ENCODE measurements at places on chromosomes 4 and X.

GRCh38 chr4:48930654-48931053 lies 24.1 kb upstream of the OCIAD2 start:
- no peak for DNase-seq

DNA sequence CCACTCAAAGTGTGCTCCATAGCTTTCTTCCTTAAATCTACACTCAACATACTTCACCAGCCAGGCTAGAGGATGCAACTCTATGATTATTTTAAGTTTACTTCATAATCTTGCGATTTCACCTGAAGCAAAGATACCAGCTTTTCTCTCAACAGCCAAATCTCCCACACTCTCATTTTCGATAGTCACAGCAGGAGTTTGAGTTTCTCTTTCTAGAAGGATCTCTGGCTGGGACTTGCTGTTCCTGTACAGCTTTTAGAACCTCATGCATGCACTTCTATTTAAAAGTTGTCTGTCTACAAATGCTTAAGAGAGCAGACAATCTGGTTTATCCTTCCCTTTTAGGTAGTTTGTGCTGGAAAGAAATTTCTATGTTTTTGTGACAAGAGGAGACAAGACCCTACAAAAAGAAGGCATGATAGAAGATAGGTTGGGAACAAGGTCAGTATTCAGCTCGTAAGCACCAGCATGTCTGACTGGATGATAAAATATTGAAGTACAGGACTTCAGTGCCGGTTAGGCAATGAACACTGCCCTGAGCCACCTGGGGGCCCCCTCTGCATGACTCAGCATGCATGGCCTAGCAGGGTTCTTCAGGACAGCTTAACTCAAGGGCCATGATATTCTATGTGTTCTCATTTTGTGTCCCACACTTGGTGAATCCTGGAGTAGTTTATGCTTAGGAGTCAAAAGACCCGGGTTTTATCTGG lies 65.6 kb downstream of the ATXN3L start:
- DNase-seq = peak; percentile 11

- peak; percentile 48 for DNase-seq
Measured at GRCh38 chr4:56128213-56128612, 179.5 kb downstream of the CEP135 start.

DNA sequence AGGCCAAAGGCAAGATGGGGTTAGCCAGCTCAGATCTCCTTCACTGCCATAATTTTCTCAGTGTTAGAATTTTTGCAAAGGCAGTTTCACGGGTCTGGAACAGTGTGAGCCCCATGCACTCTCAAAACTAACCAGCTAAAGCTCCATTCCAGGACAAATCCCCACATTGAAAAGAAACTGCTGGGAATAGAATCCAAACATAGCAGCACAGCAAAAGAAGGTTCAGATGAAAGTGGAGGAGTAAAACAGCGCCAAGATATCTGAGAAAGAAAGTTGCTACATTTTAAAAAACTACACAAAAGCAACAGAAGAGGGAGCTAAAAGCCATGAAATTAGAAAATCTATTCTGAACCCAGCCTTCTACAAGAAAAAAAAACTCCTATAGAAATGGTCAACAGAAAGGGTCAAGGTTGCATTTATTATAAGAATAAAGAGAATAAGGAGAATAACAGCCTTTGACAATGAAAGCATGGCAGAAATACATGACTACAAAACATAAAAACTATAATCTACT lies 39.6 kb upstream of the SLC7A3 start:
- DNase-seq = peak; percentile 89

DNA sequence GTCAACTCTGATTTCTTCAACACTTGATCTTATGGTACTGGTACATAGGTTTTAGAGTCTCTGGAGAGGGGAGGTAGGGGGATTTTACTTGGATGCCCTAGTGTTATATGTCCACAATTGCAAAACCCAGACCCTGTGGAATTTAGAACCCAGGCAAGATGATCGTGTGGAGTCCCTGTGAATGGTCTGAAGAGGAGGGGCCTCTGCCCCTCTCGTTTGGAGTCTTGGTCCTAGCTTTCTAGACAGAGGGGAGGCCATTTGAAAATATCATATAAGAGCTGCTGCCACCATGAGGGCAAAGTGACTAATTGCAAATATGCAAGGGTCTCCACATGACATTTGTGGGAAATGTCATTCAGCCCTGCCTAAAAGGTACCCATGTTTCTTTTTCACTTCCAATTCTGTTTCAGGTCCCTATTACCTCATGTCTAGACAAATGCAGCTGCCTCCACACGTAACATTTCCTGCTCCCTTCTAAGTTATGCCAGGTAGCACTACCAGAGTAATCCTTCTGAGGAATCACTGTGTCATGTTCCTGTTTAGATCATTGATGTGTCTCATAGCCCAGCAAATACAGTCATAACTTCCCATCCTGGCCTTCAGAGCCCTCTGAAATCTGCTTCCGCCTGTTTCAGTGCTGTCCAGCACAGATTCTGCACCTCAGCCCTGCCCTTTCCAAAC lies 126.8 kb downstream of the KLHL8 start:
- DNase-seq = peak; percentile 63

DNA sequence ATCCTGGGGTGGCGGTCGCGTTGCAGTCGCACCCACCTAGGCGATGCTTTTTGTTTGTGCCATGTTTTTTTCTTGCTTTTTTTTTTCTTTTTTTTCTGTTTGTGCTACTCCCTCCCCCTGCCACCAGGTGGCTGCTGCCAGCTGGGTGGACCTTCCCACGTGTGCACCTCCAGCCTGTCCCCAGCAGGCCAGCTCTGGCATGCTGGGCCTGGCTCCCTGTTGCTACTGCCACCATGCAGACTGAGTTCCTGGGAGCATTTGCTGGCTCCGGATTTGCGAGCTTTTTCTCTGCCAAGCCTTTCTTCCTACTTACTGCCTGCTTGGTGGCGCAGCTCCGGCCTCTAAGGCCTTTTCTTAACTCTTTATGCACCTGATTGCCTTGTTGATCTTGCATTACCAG lies 161.2 kb upstream of the WDFY3 start:
- DNase-seq = peak; percentile 22

DNA sequence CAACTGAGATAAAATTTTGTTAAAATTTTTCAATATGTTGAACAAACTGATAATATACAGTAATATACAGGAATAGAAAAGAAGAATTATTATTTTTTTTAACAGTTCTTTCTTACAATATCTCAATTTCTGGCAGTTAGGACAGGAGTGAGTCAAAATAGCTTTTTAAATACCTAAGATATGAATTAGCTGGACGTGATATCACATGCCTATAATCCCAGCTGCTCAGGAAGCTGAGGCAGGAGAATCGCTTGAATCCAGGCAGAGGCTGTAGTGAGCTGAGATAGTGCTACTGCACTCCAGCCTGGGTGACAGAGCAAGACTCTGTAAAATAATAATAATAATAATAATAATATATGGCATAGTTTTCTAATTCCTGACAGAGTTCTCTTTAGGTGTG lies 1039.3 kb downstream of the STPG2 start:
- DNase-seq = no peak

DNA sequence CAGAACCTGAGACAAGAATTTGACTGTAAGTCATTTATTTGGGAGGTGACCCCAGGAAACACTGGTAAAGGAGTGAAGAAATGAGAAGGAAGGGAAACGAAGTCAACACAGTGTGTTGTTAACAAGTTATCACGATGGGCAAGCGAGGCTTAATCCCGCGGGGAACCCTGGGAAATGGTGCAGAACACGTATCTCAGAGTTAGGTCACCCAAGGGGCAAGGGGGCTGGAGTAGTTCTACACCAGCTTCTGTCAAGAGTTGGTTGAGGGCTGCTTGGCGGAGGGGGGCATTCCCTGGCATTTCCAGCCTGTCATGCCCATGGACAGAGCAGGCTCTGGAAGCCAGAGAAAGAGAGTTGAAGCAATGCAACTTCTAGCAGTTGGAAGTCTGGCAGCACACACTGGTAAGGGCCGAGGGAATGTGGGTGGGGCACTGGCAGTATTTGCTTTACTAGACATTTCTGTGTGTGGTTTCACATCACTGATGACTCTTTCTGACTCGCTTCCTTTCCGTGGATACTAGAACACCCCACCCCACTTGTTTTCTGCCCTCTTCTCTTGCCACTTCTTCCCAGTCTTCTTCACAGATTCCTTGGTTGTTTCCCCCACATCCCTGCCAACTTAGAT lies 52.2 kb upstream of the ADGRG2 start:
- no peak for DNase-seq

DNA sequence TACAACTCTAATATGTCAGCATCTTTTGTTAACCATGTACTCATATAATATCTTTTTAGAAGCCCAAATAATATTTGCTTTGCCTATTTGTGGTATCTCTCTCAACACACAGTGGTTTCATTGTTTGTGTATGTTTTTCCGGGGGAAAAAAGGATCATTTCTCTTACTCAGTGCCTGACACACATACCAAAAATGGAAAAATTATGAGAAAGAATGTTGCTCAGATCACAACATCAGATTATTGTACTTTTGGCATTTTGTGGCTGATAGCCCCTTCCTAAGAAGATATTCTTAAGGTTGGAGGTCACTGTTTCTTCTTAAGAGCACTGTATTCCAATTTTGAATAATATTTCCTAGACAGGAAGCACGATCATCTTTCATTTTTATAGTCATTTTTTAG lies 93.6 kb downstream of the PDLIM5 start:
- no peak for DNase-seq

DNA sequence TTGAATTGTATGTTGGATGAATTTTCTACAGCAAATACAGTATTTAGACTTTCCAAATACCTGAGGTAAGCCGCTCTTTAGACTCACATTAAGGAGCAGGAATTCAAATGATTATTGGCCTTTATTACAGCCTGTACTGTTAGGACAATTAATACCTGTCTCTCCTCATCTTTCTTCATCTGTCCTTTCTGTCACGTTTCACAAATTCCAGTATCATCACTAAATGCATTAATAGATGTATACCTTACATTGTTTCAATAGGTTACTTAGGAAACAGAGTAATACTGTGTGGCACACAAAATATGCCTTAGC lies 1.2 kb downstream of the FAM241A start:
- DNase-seq = no peak

DNA sequence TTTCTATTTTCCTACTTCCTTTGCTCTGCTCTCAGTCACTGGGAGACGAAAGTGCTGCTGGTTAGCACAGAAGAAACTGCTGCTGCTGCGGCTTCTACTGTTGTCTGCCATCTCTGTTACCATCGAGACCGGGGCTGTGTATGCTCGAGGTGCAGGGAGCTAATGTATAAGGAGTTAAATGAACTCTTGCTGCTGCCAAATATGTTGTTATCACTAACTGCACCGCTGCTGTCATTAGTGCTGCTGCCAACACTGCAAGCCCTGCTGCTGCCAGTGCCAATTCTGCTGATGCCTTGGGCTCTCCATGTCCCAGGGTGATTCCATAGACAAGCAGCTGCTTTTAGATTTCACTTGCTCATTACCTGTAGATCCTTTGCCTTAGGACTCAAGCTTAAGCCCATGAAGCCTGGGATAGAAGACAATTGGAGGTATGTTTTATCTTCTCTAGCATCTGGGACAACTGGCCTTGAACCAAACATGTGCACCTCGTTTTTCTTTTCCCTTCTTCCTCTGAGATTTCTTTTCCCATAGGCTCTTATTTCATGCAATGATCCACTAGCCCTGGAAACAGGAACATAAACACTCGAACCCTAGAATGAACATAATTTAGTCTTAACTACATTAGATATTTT lies 107.8 kb downstream of the CCSER1 start:
- DNase-seq = no peak

- DNase-seq = no peak
Measured at GRCh38 chr4:1979477-1980196, 29.1 kb downstream of the NELFA start.

DNA sequence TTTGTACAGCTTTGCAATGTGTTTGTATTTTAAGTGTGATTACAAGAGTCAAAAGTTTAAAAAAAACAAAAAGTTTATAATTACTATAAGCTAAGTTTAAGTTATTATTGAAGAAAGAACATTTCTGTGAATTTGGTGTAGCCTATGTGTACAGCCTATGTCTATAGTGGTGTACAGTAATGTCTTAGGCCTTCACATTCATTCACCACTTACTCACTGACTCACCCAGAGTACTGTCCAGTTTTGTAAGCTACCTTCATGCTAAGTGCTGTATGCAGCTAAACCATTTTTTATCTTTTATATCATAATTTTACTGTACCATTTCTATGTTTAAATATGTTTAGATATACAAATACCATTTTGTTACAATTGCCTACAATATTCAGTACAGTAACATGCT lies 182.3 kb downstream of the RPA4 start:
- DNase-seq = no peak

- peak; percentile 85 for DNase-seq
Measured at GRCh38 chrX:132957211-132958090, 978 bp downstream of the HS6ST2 start.

DNA sequence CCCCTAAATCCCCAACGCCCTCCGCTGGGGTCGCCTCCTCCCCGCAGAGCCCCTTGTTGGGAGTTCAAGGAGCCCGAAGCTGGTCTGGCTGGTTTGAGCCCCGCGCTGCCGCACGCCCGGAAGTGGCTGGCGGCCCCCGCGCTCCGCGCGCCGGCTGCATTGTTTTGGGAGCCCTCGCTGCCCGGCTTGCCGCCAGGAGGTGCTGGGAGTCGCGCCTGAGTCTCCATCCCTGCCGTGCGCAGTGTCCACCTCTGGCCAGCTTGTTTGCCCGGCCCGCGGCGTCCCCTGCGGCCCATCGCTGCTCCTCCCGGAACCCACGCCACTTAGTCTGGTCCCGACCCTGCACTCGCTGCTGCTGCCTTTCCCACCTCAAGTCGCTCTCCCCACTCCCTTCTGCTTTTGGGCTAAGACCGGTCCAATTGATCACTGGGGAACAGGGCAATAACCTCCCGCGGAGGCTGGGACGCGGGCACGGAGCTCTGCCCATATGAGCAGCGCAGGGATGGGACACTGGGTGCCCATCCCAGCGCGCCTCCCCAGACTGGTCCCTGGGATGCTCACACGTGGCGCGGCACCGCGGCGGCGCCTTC lies 2.2 kb upstream of the SFRP2 start:
- DNase-seq = no peak

GRCh38 chr4:3660928-3661515 lies 105.2 kb upstream of the ADRA2C start:
- no peak for DNase-seq

- DNase-seq = peak; percentile 43
Measured at GRCh38 chrX:99301990-99302389, 1108.1 kb downstream of the PCDH19 start.

GRCh38 chr4:122758033-122758432 lies 25.5 kb downstream of the BBS12 start:
- DNase-seq = peak; percentile 27

DNA sequence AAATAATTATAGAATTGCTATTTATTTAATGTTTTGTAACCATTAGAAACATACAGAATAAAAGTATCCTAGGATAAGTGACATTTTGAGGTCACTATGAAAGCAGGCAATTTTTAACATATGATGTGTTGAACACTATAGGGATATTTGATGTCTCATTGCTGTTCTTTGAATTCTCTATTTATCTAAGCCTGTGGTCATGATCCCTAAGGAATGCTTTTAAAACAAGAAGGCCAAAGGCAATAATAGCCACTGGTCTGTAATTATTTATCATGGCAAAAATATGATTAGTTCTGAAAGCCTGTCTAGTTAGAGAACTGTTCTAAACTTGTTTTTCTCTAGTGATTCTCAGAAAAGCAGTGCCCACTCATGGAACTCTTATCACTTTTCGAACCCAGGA lies 186.6 kb downstream of the RPA4 start:
- DNase-seq = no peak
